ENCODE measurements at places on chromosomes 1 and 21.

GRCh38 chr1:224124220-224124619, 10.3 kb downstream of the FBXO28 start:
- DNase-seq: no peak

- DNase-seq: no peak
Measured at GRCh38 chr21:36663033-36663855, 35.7 kb upstream of the SIM2 start.

GRCh38 chr21:45877821-45878469, 103.6 kb upstream of the COL6A1 start:
- no peak for DNase-seq

- no peak for DNase-seq
Measured at GRCh38 chr1:182806015-182806678, 16.6 kb downstream of the NPL start.

GRCh38 chr1:188325211-188325610, 1496.5 kb downstream of the PLA2G4A start:
- no peak for DNase-seq

- no peak for DNase-seq
Measured at GRCh38 chr1:29639741-29640427, 403.6 kb downstream of the PTPRU start.

GRCh38 chr1:87993051-87993450, 664.4 kb downstream of the LMO4 start:
- no peak for DNase-seq

- peak; percentile 4 for DNase-seq
Measured at GRCh38 chr1:233569636-233570035, 44.3 kb upstream of the KCNK1 start.

DNA sequence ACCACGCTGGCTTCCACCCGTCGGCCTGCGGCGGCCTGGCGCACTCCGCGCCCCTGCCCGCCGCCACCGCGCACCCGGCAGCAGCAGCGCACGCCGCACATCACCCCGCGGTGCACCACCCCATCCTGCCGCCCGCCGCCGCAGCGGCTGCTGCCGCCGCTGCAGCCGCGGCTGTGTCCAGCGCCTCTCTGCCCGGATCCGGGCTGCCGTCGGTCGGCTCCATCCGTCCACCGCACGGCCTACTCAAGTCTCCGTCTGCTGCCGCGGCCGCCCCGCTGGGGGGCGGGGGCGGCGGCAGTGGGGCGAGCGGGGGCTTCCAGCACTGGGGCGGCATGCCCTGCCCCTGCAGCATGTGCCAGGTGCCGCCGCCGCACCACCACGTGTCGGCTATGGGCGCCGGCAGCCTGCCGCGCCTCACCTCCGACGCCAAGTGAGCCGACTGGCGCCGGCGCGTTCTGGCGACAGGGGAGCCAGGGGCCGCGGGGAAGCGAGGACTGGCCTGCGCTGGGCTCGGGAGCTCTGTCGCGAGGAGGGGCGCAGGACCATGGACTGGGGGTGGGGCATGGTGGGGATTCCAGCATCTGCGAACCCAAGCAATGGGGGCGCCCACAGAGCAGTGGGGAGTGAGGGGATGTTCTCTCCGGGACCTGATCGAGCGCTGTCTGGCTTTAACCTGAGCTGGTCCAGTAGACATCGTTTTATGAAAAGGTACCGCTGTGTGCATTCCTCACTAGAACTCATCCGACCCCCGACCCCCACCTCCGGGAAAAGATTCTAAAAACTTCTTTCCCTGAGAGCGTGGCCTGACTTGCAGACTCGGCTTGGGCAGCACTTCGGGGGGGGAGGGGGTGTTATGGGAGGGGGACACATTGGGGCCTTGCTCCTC, 1.9 kb downstream of the OLIG2 start:
- DNase-seq: no peak

DNA sequence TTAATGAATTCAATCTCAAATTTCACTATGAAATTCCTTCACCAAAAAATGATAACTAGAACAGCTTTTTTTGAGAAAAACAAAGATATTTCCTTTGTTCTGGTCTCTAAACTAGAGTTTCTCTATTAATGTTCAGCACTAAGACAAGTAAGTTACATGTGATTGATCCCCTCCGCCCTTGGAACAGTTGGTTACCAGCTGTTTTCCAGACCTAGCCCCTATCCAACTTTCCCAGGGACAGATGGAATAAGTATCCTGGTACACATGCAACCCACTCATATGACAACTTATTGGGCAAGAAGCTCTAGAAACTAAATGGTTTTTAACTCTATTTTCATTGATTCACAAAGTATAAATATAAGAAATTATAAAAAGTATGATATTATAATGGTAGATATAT, 140.4 kb downstream of the COP1 start:
- DNase-seq: no peak

DNA sequence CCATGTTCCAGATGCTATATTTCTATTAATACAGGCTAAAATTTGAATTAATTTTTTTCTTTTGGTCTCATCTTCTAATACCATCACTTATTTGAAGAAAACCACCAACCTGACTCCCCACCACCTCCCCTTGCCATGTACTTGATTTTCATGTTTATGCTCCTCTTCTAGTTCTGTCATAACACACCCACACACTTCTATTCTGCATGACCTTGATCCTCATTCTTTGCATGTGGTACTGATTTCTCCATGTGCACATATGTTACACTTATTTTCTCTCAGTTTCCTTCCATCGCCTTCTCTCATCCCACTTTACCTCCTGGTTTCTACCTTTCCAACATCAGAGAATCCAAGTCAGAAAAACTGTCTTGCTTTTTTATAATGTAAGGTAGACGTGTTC, 78.9 kb upstream of the ARID1A start:
- DNase-seq: no peak

DNA sequence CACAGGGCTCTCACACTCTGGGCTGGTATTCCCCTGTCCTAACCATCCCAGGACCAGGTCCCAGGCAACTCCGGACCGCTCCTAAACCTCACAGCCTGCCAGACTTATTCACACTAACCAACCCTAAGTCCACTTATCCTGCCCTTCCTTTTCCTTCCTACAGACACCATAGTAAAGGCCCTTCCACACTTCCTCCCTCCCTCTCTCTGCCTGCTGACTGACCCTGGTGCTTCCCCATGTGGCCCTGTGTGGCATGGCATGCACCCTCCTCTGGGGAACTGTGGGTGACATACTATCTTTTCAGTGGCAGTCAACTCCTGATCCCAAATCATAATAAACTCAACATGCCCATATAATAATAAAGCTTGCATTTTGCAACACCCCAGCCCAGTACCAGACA, 155.1 kb upstream of the DNAH14 start:
- no peak for DNase-seq

GRCh38 chr1:25232866-25233784, 823 bp upstream of the SYF2 start:
- DNase-seq: peak; percentile 75

GRCh38 chr1:245294020-245294419, 139.2 kb downstream of the KIF26B start:
- DNase-seq: no peak

DNA sequence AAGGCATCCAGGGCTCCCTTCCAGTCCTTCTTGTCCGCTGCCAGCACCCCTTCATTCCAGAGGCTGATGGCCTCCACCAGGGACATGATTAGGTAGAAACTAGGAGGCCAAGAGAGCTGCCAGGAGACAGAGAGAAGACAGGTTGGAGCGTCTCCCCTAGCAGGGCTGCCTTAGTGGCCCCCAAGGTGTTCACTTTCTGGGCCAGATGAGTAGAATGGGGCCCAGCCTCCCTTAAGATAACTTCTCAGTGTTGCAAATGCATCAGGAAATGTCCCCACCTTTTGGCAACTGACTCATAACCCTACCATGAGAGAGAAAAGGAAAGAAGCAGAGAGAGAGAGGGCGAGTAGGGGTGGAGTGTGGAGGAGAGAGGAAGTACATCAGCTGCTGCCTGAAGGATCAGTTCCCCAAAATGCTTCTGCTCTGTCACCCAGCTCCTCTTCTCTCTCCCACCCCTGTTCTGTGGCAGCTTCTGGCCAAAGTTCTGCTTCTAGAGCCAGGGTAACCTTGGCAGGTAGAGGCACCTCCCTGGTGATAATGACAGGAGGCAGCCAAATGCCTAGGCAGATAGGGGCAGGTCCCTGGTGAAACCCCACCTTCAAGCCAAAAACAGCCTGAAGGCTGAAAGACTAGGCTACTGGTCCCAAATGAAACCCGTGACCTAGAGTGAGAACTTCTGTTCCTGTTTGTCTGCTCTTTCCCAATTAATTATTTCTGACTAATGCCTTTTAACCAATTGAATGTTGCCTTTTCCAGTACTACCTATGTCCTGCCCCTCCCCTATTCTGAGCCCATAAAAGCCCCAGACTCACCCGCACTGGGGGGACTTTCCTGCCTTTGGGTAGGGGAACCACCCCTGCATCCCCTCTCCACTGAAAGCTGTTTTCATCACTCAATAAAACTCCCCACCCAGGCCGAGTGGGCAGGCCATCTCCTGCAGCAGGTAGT, at the start of gene NCF2:
Gene NCF2 (minus strand): TSS at position 216 of the 948 bp plus-strand sequence. CDS start 130 bp downstream, at position 86.
- no peak for DNase-seq

GRCh38 chr1:211574705-211575104, 4.3 kb downstream of the SLC30A1 start:
- no peak for DNase-seq

GRCh38 chr1:237875291-237875690, 15.4 kb downstream of the ZP4 start:
- no peak for DNase-seq

DNA sequence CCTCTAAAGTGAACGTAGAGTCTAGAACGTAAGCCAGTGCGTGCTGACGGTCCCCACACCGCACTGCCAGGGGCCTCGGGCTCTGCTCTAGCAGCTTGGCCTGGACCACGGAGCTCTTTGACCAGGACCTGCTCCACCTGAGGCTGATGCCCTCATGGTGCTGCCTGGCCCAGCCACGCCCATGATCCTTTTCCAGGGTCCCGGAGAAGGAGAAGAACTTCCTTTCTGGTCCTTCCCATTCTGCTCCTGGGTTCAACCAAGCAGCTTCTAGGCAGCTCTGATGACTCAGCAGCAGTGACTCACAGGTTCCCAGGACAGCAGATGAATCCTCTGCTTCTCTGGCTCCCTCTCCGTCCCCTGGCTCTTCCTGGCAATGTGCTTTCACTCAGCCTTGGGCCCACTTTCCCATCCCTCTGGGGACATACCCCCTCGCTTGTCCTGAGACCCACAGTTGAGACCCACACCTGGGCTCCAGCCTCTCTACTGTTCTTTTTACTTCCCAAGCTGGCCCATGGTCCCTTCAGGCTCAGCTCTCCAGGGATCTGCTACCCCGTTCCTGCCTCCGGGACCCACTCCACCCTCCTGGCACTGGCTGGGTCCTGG, 246.3 kb upstream of the RAB4A start:
- no peak for DNase-seq

- DNase-seq: peak; percentile 45
Measured at GRCh38 chr21:42677339-42678321, 24.2 kb downstream of the PDE9A start.

DNA sequence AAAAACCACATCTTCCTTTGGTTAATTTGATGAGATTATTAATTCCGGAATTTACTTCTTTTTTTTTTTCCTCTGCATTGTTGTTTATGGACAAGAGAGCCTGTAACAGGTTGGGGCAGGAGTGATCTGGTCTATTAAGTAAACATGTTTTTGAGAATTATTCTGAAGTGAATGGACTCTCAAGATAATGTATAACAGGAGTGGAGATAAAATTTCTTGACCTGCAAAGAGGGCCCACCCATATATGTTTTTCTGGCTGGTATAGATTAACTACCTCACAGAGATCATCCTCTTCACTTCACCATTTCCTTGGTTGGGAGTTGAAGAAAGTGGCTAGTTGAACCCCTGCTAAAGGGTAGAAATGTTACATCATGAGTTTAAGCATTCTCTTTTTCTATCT, 10.7 kb downstream of the DDI2 start:
- DNase-seq: no peak

DNA sequence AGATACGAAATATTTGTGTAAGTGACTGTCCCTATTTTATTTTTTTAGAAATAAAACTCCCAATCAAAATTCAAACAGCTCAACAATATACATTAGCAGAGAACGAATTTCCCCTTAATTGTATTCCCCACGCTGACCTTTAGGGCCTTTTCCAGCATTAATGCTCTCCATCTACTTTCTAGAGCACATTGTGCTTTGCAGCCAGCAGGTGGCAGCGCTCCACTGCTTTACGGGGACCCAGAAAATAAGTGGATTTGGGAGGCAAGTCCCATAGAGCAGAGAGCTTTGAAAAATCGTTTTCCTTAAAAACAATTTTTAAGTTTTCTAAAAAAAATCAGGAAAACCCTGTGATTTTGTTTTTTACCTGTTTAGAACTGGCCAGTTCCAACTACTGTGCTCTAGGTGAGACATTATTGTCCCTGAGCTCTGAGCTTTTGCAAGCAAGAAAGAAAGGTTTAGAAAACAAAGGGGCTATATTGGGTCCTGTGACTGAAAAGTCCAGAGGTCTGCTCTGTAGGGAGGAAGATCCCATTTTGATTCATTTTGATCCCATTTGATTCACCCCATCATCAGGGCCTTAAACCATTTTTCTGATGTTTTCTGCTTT, 144.4 kb upstream of the ZNF644 start:
- DNase-seq: peak; percentile 75

- no peak for DNase-seq
Measured at GRCh38 chr1:41525891-41526587, 41.6 kb upstream of the EDN2 start.

DNA sequence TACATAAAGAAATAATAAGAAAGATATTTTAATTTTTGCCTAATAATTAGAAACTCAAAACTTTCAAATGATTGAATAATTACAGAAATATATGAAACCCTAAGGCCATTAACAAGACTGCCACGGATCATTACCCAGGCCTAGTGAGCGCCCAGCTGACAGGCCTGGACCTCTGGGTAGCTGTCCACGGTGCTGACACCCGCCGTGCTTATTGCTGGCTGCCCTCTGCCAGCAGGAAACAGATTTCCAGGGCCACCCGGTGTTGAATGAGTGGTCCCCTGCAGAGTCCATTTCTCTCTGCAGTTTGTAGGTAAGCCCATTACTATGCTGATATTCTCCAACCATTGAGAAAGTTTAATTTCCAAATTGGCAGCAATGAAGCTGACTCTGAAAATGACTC, 254.4 kb upstream of the GJB5 start:
- peak; percentile 14 for DNase-seq

Measured in hindlimb muscle (tissue), 1 donor.